HCT116 (cell line): ENCODE measurements at places on chromosomes 6 and 20.

DNA sequence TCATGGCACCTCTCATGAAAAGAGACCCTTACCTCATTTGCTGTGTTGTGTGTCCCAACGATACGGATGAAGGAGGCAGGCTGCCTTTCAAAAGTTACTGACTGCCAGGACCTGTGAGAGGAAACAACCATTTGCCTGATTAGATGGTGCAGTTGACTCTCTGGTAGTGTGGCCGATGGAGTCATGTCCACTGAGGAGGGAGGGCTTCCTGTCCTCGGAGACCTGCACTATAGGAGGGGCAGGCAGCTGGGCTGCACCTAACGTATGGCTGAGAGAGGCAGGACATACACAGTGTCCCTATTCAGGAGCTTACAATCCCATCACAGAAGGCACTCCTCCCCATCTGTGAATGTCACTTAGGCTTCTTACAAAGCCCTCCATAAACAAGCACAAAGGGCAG lies 373.0 kb downstream of the ZFAND3 start:
- no peak for DNase-seq

GRCh38 chr6:6881438-6882225 lies 226.1 kb upstream of the RREB1 start:
- DNase-seq = no peak

- DNase-seq = no peak
Observed at GRCh38 chr6:22457996-22458395, 111.4 kb upstream of the HDGFL1 start.

- DNase-seq = no peak
Observed at GRCh38 chr6:14276667-14277404, 159.3 kb downstream of the CD83 start.

- DNase-seq = no peak
Observed at GRCh38 chr6:150516199-150516598, 83.5 kb upstream of the PLEKHG1 start.

GRCh38 chr20:46423882-46424482 lies 17.6 kb upstream of the ELMO2 start:
- DNase-seq = no peak

GRCh38 chr6:143967706-143968376 lies 40.2 kb downstream of the PLAGL1 start:
- no peak for DNase-seq

- peak; percentile 23 for DNase-seq
Observed at GRCh38 chr20:22341508-22341907, 242.9 kb downstream of the FOXA2 start.

- no peak for DNase-seq
Observed at GRCh38 chr20:49345524-49345923, 67.7 kb upstream of the ZNFX1 start.

DNA sequence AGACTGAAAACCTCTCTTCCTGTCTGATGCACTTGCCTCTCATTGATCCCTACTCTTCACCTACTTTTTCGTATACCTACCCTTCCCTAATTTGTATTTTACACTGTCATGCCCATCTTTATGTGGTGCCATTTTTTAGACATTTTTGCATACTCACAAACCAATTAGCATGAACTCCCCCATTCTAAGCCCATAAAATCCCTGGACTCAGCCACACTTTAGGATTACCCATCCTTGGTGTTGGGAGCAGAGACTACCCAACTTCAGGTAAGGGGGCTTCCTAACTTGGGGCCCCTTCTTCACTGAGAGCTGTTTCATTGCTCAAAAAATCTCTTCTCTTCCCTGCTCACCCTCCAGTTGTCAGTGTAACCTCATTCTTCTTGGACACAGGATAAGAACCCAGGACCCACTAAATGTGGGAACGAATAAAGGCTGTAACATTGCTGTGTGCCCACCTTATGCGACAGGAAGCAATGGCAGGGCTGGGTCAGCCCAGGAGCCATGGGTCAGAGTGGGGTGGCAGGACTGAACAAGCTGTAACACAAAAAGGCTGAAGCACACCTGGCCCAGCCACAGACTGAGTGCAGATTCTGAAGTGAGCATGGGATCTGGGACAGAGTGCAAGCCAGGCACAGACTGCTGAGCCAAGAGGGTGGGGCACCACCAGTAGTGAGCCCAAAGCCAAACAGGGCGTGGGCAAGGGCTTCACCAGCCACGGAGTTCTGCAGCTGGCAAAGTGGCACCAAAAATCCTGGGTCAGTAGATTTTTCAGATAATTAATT lies 789.1 kb upstream of the HS3ST5 start:
- DNase-seq = no peak

DNA sequence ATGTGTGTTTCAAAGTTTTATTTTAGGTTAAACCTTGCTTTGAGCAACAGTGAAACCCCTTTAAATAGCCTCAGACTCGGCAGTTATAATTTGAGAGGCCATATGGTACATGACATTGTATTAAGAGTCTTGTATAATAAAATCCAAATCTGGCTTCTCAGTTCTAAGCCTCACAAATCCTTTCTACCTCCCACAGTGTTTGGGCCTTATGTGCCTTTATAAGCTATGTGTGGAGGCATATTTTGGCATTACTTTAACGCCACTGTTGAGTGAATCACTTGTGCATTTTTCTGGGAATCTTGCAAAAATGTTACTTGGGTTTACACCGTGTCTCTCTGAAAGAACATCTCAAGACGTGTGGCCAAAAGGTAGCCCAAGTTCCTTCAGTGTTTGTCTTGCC lies 152.4 kb downstream of the COL9A1 start:
- no peak for DNase-seq

DNA sequence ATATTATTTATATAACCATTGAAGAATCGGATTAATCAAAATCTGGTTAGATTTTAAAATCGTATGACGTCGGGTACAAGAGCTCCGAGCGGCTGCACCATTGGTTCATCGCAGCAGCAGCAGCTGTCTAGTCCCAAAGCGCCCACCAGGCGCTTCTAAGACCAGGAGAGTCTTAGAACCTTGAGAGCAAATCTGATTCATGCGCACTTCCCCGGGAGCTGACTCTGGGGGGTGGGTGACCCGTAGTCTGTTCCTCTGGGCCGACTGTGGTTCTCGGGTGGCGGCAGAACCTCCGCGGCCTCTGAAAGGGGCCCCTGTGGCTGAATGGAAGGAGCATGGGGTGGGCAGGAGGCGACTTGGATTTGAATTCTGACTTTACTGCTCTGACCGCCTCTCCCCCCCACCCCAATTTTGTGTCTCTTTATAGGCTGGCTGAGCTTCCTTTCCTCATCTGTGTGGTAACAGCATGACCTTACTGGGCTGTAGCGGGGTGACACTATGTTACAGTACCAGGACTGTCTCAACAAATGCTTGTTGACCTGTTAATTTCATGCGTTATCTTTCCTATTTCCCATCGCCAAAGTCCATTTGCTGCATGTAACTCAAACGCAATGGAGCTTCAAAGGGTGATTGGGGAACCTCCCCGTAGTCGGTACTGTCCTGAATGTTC lies 119.7 kb downstream of the RTN4IP1 start:
- DNase-seq = no peak

- no peak for DNase-seq
Observed at GRCh38 chr6:15416932-15417509, 171.2 kb downstream of the JARID2 start.

- no peak for DNase-seq
Observed at GRCh38 chr20:10861619-10862018, 187.8 kb upstream of the JAG1 start.

GRCh38 chr20:46683939-46684750 lies 5.1 kb downstream of the TP53RK start:
- DNase-seq = no peak

DNA sequence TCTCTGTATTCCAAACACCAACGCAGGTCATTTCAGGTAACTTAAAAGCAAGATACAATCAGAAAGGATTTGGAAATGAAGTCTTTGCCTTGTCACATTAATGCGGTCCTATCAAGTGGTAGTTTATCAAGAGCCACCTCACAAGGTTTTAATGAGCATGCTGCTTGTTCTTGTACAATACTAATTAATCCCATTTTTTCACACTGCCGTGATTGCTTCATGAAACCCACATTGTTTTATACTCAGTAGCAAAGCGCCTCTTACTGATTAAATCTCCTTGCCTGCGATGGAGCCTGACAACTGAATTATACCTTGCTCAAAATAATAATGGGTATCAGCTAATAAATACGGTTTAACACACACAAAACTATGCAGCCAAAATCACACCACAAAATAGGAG lies 234.1 kb upstream of the TSHZ2 start:
- no peak for DNase-seq

DNA sequence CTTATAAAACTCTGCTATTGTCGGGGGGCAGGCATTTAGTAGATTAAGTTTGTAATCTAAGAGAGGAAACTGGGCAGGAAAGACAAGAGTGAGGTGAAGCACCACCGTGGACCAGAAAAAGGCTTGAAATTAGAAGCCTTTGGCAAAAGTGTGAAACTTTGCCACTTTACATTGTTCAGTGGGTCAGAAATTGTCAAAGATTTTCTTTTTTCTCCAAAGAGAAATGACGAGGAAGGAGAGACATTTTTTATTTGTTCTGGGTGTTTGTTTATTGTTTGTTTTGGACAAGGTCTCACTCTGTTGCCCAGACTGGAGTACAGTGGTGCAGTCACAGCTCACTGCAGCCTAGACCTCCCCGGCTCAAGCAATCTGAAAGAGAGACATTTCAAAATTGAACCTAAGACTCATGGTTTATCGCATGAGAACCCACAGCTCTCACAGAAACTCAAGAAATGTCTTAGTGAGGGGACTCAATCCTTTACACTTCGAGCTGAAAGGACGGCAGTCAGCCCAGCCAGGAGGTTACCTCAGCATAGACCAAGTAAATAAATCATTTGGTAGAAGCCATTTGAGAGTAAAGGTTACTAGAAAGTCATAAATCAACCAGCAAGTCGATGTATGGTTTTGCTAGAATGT lies 262.8 kb upstream of the TAB2 start:
- no peak for DNase-seq

- DNase-seq = no peak
Observed at GRCh38 chr6:156781861-156782631, 4.9 kb downstream of the ARID1B start.

GRCh38 chr20:36374995-36375394 lies 68.9 kb downstream of the DLGAP4 start:
- no peak for DNase-seq

DNA sequence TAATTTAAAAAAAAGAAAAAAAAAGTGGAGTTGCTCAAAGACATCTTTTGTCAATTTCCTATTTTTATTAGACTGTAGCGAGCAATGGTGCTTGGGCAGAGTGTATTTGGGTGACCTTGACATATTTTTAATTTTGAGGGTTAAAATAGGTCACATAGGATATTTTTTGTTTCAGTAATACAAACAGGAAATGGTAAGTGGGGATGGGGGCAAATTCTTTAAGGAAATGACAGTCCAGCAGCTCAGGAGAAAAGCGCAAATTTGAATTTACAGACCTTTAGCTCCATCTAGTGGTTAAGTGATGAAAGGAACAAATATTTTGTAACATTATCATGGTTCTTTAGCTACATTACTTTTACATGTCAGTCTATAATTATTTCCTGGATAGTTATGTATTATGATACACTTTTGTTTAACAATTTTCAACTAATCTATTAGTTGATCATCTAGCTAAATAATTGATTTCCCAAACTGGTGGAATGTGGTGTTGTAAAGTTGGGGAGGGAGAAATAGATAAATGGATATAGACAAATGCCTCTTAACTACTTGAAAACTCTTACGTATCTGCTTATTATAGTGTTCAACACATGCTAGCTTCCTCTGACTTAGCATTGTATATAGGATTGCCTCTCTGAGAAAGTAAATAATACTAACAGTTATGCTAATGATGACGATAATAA lies 10.0 kb downstream of the CITED2 start:
- no peak for DNase-seq

DNA sequence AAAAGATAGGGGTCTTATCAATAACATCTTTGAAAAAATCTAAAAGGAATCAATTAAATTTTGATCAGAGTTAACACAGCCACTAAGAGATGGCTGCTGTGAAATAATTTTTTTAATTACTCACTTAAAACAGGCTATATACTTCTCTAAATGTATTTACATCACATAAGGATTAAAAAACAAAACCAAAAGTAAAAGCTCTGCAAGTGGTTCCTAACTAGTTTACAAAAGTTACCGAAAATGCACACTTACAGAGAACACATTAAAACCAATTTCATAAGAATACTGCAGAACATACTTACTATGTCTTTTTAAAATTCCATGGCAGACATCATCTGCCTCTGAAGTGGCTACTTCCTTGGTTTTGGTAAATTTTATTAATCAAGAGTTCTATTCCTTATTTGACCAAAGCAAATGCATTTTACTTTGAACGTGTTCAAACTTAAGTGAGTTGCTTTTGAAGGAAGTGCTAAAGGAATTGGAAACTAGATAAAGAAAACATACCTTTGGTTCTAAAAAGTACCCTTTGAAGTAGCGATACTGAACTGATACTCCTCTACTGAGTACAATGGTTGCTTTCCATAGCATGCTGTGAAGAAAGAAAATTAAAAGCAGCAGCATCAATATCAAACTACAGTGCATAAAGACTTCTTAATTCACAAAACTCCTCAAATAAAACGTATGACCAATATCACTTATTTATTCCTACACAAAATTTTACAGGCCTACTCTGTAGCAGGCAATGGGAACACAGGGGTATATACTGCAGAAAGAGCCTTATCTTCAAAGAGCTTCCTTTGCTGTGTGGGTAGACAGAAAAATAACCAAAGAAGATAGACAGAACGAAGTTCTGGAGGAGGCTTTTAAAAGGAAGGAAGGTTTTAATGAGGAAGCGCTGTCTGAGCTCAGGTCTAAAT lies 157.1 kb upstream of the SHLD1 start:
- DNase-seq = no peak

- DNase-seq = no peak
Observed at GRCh38 chr6:103344554-103345163, 1515.1 kb downstream of the HACE1 start.

GRCh38 chr20:58202044-58202443 lies 26.4 kb downstream of the ANKRD60 start:
- DNase-seq = no peak

GRCh38 chr6:139336488-139336887 lies 38.0 kb downstream of the CITED2 start:
- DNase-seq = no peak

DNA sequence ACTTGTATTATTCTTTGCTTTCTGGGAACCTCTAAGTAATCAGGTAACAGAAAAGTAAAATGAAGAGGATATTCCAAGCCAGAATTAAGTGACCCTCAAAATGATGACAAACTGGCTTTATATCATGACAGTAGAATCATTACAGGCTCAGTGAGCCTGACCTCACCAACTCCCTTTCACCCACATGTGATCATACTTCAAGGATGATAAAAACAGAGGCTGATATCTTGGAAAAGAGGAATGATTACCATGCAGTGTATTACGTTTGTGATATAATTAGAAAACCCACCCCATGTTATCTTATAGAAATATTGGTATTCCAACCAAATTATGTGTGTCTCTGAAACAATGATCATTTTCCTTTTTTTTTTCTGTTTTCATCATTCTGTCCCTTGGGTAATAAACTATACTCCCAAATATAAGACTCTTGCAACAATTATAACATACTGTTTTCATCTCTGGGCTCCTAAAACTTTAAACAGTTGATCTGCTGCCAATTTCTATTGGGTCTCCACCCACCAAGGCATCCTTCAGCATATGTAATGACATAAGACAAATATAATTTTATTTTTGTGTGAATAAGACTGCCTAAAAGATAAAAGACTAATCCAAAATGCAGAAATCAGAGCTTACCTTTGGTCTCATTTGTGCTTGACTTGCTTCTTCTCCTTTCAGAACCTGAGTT lies 115.7 kb downstream of the DST start:
- DNase-seq = no peak
